ENCODE measurements at places on chromosomes 5 and 9.

GRCh38 chr5:180516440-180516839 is 22.3 kb downstream of the CNOT6 start:
- no peak overlapping the region for H3K27ac ChIP-seq
- no peak overlapping the region for H3K4me3 ChIP-seq
- no peaks in the 10 kb centered on the region for H3K27me3 ChIP-seq
- peaks cover 55% of the 10 kb centered on the region for H3K4me1 ChIP-seq
- DNase-seq: no peak

GRCh38 chr5:173108914-173109313 is 35.4 kb upstream of the BNIP1 start:
- peaks cover 18% of the 10 kb centered on the region for H3K36me3 ChIP-seq
- H3K4me3 ChIP-seq: no peak overlapping the region
- peak overlapping the region; percentile 28 for H3K27ac ChIP-seq
- DNase-seq: no peak

DNA sequence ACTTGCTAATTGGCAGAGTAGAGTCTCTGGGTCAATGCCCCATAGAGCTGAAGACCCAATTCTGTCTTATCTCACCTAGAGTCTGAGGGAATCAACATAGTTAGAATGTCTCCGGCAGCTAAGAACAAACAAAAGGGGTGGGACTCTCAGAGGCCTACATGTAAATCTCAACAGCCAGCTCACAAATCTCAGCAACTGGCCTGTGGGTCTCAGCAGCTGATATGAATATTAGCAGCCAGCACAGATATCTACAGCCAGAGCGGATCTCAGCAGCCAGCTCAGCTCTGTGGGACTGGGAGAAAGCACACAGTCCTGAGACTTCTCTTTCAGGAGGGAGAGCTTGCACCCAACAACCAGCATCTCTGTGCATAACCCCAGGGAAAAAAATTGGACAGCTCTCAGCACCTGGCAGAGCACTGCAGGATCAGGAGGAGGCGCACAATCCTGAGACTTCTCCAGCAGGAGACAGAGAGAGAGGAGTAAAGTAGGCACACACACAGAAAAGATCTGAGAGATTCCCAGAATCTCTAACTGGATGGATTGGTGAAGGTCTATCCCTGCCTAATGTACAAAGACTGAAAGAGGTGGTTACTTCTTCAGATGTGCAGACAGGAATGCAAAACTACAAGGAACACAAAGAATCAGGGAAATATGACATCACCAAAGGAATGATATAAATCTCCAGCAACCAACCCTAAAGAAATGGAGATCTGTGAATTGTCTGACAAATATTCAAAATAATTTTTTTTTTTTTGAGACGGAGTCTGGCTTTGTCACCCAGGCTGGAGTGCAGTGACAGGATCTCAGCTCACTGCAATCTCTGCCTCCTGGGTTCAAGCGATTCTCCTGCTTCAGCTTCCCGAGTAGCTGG is 29.2 kb downstream of the KLF4 start:
- H3K27me3 ChIP-seq: peaks cover 33% of the 10 kb centered on the region
- peaks cover under 1% of the 10 kb centered on the region for H3K4me1 ChIP-seq
- H3K36me3 ChIP-seq: no peaks in the 10 kb centered on the region

DNA sequence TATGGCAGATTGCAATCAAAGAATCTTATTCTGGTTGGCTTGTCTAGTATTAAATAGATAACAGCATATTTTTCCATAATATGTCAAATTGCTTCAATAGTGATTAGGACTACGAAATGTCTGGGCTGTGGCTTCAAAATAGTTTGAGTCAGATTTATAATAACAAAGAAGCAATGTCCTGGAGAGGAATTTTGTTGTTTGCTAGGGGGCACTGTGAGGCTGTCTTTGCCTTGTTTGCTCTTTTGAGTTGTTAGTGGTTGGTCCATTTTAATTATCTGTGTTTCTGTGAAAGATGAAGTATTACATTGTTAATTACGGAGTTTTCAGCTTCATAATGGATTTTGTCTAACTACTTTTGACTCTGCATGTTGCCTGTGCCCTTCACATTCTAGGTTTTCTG is 713.6 kb downstream of the TLE4 start:
- DNase-seq: no peak
- no peaks in the 10 kb centered on the region for H3K27me3 ChIP-seq
- H3K4me1 ChIP-seq: peaks cover 5% of the 10 kb centered on the region
- H3K4me3 ChIP-seq: no peak overlapping the region
- peaks cover 4% of the 10 kb centered on the region for H3K36me3 ChIP-seq

GRCh38 chr9:129254566-129255287 is 76.7 kb upstream of the IER5L start:
- H3K27me3 ChIP-seq: peaks cover 75% of the 10 kb centered on the region
- peaks cover 11% of the 10 kb centered on the region for H3K4me1 ChIP-seq
- no peaks in the 10 kb centered on the region for H3K36me3 ChIP-seq
- no peak for DNase-seq
- H3K27ac ChIP-seq: no peak overlapping the region

- H3K36me3 ChIP-seq: peaks cover 9% of the 10 kb centered on the region
- H3K27me3 ChIP-seq: no peaks in the 10 kb centered on the region
- DNase-seq: no peak
- H3K4me1 ChIP-seq: peaks cover 17% of the 10 kb centered on the region
- no peak overlapping the region for H3K27ac ChIP-seq
These were observed 244.0 kb downstream of the ARHGAP26 start for GRCh38 chr5:143014017-143014651.

- peaks cover 3% of the 10 kb centered on the region for H3K36me3 ChIP-seq
- H3K4me3 ChIP-seq: peak overlapping the region; percentile 97
- H3K27me3 ChIP-seq: no peaks in the 10 kb centered on the region
- H3K27ac ChIP-seq: peak overlapping the region; percentile 93
- peaks cover 17% of the 10 kb centered on the region for H3K4me1 ChIP-seq
These were observed 1.1 kb downstream of the RICTOR start for GRCh38 chr5:39072925-39073766.

GRCh38 chr9:11275158-11275695 is 662.4 kb upstream of the PTPRD start:
- no peaks in the 10 kb centered on the region for H3K4me1 ChIP-seq
- H3K27ac ChIP-seq: no peak overlapping the region
- H3K36me3 ChIP-seq: no peaks in the 10 kb centered on the region
- H3K4me3 ChIP-seq: no peak overlapping the region
- no peaks in the 10 kb centered on the region for H3K27me3 ChIP-seq
- no peak for DNase-seq

GRCh38 chr5:4313138-4313537 is 717.5 kb downstream of the IRX1 start:
- H3K27me3 ChIP-seq: no peaks in the 10 kb centered on the region
- no peaks in the 10 kb centered on the region for H3K4me1 ChIP-seq
- DNase-seq: no peak

GRCh38 chr9:37692622-37693221 is 42.0 kb downstream of the FRMPD1 start:
- H3K27ac ChIP-seq: no peak overlapping the region
- no peak for DNase-seq
- H3K27me3 ChIP-seq: peaks cover 12% of the 10 kb centered on the region
- peaks cover 11% of the 10 kb centered on the region for H3K4me1 ChIP-seq

- H3K36me3 ChIP-seq: no peaks in the 10 kb centered on the region
- no peak overlapping the region for H3K4me3 ChIP-seq
- H3K27me3 ChIP-seq: no peaks in the 10 kb centered on the region
These were observed 340.2 kb downstream of the ADAMTS6 start for GRCh38 chr5:65141493-65141892.

GRCh38 chr5:58133216-58133615 is 326.7 kb downstream of the PLK2 start:
- no peaks in the 10 kb centered on the region for H3K27me3 ChIP-seq
- no peak for DNase-seq
- H3K27ac ChIP-seq: no peak overlapping the region
- no peaks in the 10 kb centered on the region for H3K36me3 ChIP-seq

GRCh38 chr5:44932922-44933585 is 124.3 kb downstream of the MRPS30 start:
- H3K4me3 ChIP-seq: no peak overlapping the region
- no peaks in the 10 kb centered on the region for H3K27me3 ChIP-seq
- no peaks in the 10 kb centered on the region for H3K4me1 ChIP-seq

- H3K36me3 ChIP-seq: peaks cover 8% of the 10 kb centered on the region
- H3K4me3 ChIP-seq: no peak overlapping the region
- DNase-seq: no peak
- no peak overlapping the region for H3K27ac ChIP-seq
- no peaks in the 10 kb centered on the region for H3K27me3 ChIP-seq
- H3K4me1 ChIP-seq: no peaks in the 10 kb centered on the region
These were observed 304.0 kb downstream of the PJA2 start for GRCh38 chr5:109105631-109106267.

DNA sequence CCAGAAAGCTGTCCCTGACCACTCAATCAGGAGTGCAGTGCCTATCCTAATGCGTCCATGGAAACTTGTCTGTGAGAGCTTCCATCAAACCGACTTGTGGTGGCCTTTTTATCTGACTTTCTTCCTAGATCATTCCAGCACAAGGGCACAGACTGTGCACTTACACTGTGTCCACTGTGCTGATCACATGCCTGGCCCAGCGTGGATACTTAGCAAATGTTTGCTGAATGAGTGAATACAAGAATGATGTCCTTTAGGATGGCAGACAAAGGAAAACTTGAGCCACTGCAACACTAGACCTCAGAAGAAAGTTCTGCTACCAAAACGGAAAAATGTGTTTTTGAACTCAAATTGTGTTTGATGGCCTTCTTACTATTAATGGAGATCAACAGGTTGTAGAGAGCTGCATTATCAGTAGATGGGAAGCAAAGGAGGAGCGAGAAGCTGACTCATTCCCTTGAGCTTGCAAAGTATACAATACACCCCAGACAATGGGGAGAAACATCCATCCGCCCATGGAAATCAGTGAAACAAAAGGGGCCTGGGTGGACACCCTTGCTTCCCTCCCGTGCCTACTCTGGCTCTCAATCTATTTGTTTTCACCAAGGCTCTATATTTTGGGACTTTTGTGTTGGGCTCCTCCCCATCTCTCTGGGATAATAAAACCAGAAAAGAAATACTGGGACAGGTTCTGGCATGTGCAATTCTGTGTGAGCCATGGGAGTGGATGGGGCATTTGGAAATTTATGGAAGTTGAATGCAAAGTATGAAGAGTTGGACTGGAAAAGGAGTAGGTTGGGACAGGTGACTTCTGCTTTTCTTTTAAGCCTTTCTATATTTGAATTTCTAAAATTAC is 76.2 kb upstream of the ZFAND5 start:
- H3K4me1 ChIP-seq: peaks cover 31% of the 10 kb centered on the region
- DNase-seq: no peak
- H3K36me3 ChIP-seq: no peaks in the 10 kb centered on the region
- no peak overlapping the region for H3K4me3 ChIP-seq

DNA sequence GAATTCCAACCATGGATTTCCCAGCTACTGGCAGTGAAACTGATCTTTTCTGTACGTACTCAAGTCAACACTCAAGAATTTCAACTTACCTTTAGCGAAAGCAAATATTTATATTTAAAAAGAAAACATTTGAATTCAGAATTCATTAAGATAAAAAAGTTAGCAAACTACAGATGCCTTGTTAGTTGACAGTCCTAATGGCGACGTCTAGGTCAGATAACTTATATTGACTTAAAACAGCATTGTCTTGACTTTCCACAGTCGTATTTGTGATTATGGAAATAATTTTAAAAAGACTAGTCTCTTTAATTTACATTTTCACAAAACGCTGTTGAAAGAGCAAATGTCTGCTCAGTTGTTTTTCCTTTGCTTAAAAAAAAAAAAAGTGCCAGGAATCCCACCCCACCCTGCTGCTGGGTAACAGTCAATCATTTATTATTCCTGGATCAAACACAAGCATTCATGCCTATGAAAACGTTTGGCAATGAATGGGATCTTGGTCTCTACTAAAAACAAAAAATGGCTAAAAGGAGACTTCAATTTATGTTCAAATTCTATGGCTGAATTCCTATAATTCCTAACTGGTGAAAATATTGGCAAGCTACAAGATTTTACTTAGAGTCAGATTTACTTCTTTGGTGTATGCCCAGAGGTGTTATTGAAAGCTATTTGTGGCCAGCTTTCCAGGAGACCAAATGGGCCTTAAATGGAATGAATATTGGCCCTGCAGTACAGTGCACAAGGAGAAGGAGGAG is 22.0 kb downstream of the OR2S2 start:
- DNase-seq: no peak
- H3K27ac ChIP-seq: no peak overlapping the region
- H3K4me3 ChIP-seq: no peak overlapping the region
- peaks cover 18% of the 10 kb centered on the region for H3K4me1 ChIP-seq
- peaks cover 17% of the 10 kb centered on the region for H3K27me3 ChIP-seq

GRCh38 chr5:81334304-81335061 is 33.1 kb downstream of the ZCCHC9 start:
- no peak for DNase-seq
- H3K4me3 ChIP-seq: no peak overlapping the region
- H3K4me1 ChIP-seq: no peaks in the 10 kb centered on the region
- H3K27me3 ChIP-seq: no peaks in the 10 kb centered on the region
